Uterus (tissue), 4 donors: ENCODE measurements at places on chromosomes 7 and 10. TPM values are rescaled to one million over a fixed set of nuclear protein-coding genes. Genes with fewer than 3 reads are reported as not detected.

Gene FAM20C
- 28.8 TPM for total RNA-seq

Gene PPP1R3C
- total RNA-seq: 20.7 TPM

Gene NEUROG3
- not detected for total RNA-seq

Gene DNAJC12
- total RNA-seq: 0.77 TPM

Gene LGI1
- not detected for total RNA-seq

- peak; percentile 9 for DNase-seq
Observed at GRCh38 chr7:469563-469961, 50.1 kb downstream of the PDGFA start.

DNA sequence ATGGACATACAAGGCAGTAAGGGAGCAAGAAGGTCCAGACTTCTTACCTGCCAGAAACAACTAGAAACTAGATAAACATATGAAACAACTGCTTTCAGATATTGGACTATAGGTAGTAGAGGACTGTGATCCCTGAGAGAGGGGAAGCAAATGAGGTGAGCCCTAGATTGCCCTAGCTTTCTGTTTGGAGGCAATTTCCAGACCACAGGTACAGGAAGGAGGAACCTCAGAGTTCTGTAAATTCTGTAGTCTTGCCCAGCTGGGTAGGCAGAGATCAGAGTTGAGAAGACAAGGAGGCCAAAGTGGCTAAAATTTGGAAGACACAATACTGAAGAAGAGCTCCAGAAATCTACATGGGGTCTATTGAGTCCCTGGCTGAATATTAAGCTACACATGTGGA is 21.0 kb downstream of the CDK6 start:
- no peak for DNase-seq

GRCh38 chr7:105389088-105389650 is 448 bp upstream of the SRPK2 start:
- DNase-seq: peak; percentile 39
